ENCODE measurements at places on chromosomes 13 and 19.

DNA sequence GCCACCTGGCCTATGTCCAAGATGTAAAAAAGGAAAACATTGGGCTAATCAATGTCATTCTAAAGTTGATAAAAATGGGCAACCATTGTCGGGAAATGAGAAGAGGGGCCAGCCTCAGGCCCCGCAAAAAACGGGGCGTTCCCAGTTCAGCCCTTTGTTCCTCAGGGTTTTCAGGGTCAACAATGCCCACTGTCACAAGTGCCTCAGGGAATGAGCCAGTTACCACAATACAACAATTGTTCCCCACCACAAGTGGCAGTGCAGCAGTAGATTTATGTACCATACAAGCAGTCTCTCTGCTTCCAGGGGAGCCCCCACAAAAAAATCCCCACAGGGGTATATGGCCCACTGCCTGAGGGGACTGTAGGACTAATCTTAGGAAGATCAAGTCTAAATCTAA lies 112.5 kb downstream of the ZNF486 start:
- no peak for DNase-seq

GRCh38 chr13:63864171-63864902 lies 2448.7 kb upstream of the PCDH20 start:
- peak; percentile 39 for DNase-seq

- no peak for DNase-seq
These were observed 1.3 kb upstream of the A1BG start for GRCh38 chr19:58354478-58355030.

DNA sequence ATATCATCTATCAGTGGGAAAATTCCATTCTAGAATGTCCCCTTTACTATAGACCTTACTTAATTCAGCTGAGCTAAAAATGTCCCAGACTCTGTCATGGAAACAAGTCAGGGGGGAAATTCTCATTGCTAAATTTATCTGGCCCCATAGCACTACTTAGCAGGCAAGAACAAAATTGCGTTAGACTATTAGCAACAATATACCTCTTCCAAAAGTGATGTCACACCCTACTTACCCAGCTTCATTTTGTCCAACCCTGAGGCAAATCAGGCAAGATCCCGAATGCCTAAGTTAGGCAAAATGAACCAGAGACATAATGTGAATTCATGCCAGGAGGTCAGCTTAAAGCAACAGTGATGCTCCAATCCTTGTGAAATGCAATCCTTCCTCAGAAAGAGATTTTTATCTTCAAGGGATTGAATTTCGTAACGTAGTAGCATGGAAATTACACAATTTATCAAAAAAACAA lies 93.7 kb downstream of the FRY start:
- peak; percentile 91 for DNase-seq

DNA sequence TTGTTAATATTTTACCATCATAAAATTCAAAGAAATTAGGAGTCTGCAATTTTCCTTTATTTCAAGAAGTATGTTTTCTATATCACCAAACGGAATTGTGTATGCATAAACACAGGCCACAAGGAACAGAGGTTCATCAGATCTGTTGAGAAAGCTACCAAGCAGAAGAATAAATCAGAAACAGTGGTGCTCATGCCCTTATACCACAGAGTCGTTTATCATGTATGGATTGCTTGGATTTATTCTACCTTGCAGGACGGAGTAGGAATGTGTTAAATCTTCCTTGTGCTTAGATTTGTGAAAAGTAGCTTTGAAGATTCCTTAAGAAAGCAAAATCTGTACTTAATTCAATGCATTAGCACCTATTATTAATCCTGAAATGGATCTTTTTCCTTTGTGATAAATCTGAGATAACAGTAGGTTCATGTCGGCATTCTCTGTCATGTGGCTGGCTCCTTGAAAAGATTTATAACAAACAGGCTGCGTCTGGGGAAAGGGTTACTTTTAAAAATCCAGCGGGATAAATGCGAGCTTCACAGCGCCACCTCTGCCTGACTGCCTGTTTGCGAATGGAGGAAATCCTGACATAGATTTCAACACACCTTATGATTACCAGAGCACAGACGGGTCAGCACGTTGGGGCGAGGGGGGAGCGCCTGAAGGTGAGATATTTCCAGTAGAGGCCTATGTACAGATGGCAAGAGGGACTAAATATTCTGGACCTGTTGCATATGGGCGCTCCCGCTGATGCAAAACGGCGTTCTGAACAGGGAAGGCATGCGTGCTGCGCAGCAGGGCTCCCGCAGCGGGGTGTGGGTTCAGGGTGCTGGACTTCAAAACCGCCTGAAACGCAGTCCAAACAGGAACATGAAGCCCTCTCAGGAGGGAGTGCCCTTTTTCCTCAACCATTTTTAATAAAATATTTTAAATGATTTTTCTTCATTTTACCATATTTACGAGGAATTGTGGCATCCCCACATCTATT lies 445.5 kb upstream of the SGCG start:
- no peak for DNase-seq

GRCh38 chr13:80362481-80362880 lies 21.6 kb upstream of the SPRY2 start:
- no peak for DNase-seq

GRCh38 chr13:110266983-110267382 lies 40.0 kb downstream of the COL4A1 start:
- no peak for DNase-seq

DNA sequence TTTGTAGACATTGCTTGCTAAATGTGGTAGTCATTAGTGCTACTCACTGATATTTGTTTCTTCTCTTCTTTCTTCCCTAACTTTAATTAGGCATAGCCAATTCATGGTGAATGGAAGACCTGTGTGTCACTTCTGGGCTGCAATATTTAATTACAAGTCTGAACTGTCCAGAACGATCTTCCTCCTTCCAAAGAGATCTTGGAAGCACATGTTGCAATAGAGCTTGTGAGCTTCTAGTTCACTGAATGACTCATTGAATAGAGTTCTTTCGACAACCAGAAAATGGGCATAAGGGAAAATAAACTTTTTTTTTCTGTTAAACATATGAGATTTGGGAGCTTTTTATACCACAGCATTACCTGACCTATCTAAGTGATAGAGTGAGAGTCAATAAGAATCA lies 1264.6 kb downstream of the PCDH9 start:
- DNase-seq: peak; percentile 38

Measured in EL (cell line).